ENCODE measurements at places on chromosomes 2 and 18. TPM values are rescaled to one million over a fixed set of nuclear protein-coding genes. Genes with fewer than 3 reads are reported as not detected.

Gene TCF4
- 0.18 TPM for total RNA-seq

Gene MSTN
- total RNA-seq: not detected

Gene TBR1
- total RNA-seq: not detected

Gene SALL3
- total RNA-seq: not detected

Gene RAPGEF4
- not detected for total RNA-seq

Gene CCDC148
- total RNA-seq: not detected

Gene EFHD1
- 0.22 TPM for total RNA-seq

GRCh38 chr2:43788646-43789045 is 14.8 kb downstream of the DYNC2LI1 start:
- H3K4me1 ChIP-seq: no peaks in the 10 kb centered on the region
- DNase-seq: no peak
- H3K27ac ChIP-seq: no peak overlapping the region

- DNase-seq: no peak
- no peak overlapping the region for H3K4me3 ChIP-seq
- no peaks in the 10 kb centered on the region for H3K36me3 ChIP-seq
- no peak overlapping the region for H3K27ac ChIP-seq
- H3K27me3 ChIP-seq: no peaks in the 10 kb centered on the region
- H3K4me1 ChIP-seq: no peaks in the 10 kb centered on the region
These were observed 165.1 kb downstream of the FMNL2 start for GRCh38 chr2:152499896-152500735.

DNA sequence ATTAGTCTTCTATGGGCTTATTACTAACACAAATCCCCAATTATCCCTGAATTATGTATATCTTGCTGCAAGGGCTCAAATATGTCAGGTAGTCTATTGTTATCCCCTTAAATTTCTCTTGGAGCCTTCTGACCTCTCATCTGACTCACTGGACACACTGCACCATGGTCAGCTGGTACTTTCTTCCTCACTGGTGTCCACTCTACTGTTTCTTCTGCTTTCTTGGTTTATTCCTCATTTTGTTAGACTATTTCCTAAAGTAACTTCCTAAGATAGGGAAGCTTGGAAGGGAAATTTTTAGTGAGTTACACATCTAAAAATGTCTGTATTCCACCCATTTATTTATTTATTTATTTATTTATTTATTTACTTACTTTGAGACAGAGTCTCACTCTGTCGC is 26.5 kb downstream of the WDR35 start:
- H3K27me3 ChIP-seq: no peaks in the 10 kb centered on the region
- H3K36me3 ChIP-seq: peaks cover 7% of the 10 kb centered on the region
- no peak for DNase-seq
- no peak overlapping the region for H3K27ac ChIP-seq
- no peaks in the 10 kb centered on the region for H3K4me1 ChIP-seq

GRCh38 chr18:62437235-62438017 is 85.4 kb upstream of the ZCCHC2 start:
- no peak for DNase-seq
- H3K4me3 ChIP-seq: no peak overlapping the region
- no peaks in the 10 kb centered on the region for H3K36me3 ChIP-seq
- no peak overlapping the region for H3K27ac ChIP-seq
- H3K27me3 ChIP-seq: no peaks in the 10 kb centered on the region

- H3K4me3 ChIP-seq: peak overlapping the region; percentile 66
- peak overlapping the region; percentile 65 for H3K27ac ChIP-seq
- peak; percentile 64 for DNase-seq
- no peaks in the 10 kb centered on the region for H3K36me3 ChIP-seq
- no peaks in the 10 kb centered on the region for H3K27me3 ChIP-seq
These were observed 22.8 kb downstream of the ZSCAN30 start for GRCh38 chr18:35267161-35267651.

GRCh38 chr18:45722899-45723298 is 1.1 kb upstream of the SLC14A1 start:
- H3K27me3 ChIP-seq: no peaks in the 10 kb centered on the region
- H3K27ac ChIP-seq: no peak overlapping the region
- peak; percentile 32 for DNase-seq
- H3K36me3 ChIP-seq: no peaks in the 10 kb centered on the region

DNA sequence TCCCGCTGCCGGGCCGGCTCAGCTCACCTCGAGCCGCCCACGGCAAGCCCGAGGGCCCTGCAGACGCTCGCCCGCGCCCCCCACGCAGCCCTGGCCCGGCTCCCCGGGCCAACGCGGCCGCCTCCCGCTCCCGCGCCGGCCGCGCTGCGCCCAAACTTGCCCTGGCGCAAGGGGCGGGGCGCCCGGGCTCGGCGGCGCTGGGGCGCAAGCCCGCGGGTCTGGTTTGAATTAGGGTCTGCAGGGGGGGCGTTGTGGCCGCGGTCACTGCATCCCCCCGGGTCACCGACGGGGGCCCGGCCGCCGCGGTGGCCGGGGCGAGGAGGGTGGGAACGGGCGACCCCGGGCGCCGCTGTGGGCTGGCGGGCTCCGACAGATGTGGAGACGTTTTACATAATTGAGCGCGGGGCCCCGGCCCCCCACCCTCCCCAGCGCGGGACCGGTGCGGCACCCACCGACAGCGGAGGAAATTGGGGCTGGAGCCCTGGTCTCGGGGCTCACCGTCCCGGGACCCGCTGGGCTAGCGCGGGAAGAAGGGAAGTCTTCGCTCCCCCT is 690 bp downstream of the SDC1 start:
- no peaks in the 10 kb centered on the region for H3K27me3 ChIP-seq
- H3K27ac ChIP-seq: no peak overlapping the region
- H3K36me3 ChIP-seq: no peaks in the 10 kb centered on the region
- H3K4me1 ChIP-seq: no peaks in the 10 kb centered on the region

DNA sequence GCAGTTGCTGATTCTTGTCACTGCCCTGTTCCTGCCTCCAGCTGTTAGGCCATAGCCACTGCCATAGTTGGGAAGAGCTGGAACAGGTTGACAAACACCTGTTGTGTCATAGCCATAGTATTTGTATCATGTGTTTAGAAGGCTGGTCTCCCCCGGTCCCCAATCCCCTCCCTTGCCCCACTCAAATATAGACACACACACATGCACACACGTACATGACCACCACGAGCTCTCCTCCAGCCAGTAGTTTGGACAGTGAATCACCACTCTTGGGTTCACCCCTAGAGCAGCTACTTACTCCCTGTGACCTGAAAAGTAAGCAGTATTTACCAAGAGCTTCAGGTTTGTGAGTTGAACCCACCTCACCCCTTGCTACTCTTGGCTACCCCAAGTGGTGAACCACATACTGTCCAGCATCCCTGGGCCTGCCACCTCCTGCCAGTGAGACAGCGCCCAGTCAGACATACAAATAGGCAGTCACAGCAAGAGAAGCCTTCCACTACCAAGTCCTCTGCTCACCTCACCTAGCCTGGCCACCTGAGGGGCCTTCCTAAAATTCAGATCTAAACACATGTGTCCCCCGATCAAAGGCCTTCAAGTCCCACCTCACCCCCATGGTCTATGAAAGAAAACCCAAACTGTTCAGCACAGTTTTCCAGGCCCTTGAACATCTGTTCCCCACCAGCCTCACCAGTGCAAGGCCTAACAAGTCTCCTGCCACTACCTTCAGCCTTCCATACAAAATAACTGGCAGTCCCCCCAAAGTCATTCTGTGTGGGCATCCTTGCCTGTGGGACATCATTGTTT is 7.1 kb downstream of the PCBP1 start:
- peaks cover 52% of the 10 kb centered on the region for H3K4me1 ChIP-seq
- H3K4me3 ChIP-seq: peak overlapping the region; percentile 54
- no peak for DNase-seq
- H3K27ac ChIP-seq: peak overlapping the region; percentile 36
- no peaks in the 10 kb centered on the region for H3K27me3 ChIP-seq

DNA sequence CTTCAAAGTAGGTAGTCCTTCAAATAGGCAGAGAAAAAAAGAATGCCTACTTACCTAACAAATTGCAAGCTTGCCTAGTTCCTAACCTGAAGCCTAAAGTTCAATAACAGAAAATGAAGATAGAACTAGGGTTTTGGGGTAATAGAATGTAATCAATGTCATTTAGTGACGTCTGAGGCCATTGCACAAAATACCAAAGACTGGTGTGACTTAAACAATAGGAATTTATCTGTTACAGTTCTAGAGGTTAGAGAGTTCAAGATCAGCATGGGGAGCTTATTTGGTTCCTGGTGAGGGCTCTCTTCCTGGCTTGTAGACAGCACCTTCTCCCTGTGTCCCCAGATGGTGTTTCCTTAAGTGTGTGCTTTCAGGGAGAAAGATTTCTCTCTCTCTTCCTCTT is 4.7 kb upstream of the NPC1 start:
- no peak overlapping the region for H3K4me3 ChIP-seq
- H3K27me3 ChIP-seq: no peaks in the 10 kb centered on the region
- H3K36me3 ChIP-seq: no peaks in the 10 kb centered on the region
